CD4-positive, alpha-beta T cell (primary cell): ENCODE measurements at places on chromosomes 3 and 15. TPM values are rescaled to one million over a fixed set of nuclear protein-coding genes. Genes with fewer than 3 reads are reported as not detected.

DNA sequence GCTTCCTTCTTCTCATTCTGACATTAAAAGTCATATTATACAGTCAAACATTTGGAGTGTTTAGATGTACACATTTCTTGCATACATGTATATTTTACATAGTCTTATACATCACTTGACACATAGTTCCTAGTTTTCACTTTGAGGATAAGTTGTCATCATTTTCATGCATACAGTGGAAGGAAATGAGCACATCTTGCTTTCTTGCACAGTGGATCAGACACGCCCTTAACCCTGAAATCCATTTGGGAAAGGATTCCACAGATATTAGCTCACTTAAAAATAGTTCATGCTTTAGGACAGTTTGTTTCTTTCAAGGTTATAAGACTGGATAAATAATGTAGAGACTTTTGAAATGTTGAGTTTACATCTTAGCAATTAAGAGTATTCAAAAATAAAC is 148.6 kb upstream of the MME start:
- DNase-seq, result no peak

DNA sequence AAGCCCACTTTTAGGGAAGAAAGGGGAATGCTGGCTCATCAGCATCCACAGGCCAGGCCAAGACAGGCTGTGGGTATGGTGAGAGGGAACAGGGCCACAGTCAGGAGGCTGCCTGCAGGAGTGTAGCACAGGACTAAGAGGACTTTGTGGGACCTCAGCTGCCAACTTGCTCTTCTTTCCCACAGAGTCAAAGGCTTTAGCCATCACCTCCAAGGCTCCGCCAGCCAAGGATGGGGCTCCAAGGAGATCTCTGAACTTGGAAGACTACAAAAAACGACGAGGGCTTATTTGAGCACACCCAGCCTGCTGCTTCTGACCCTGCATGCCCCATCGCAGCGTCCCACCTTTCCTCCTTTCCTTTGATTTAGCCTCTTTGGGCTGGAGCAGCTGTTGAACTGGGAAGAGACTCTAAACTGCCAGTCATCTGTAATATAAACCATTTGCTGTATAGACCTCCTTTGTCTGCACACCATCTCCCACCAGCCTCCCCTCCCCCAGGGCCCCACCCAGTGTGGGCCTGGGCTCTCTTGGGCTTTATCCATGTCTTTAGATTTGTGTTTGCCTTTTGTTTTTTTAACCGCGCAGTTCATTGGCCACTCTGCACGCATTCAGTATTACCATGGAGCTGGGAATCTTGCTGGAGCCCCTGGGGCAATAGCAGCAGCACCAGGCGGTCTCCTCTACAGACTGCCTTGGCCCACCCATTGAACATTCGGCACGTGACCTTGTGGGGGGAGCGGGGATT is 13.1 kb upstream of the ITPKA start:
- no peak for DNase-seq

GRCh38 chr15:89395996-89396395 is 61.4 kb upstream of the POLG start:
- no peak for DNase-seq

DNA sequence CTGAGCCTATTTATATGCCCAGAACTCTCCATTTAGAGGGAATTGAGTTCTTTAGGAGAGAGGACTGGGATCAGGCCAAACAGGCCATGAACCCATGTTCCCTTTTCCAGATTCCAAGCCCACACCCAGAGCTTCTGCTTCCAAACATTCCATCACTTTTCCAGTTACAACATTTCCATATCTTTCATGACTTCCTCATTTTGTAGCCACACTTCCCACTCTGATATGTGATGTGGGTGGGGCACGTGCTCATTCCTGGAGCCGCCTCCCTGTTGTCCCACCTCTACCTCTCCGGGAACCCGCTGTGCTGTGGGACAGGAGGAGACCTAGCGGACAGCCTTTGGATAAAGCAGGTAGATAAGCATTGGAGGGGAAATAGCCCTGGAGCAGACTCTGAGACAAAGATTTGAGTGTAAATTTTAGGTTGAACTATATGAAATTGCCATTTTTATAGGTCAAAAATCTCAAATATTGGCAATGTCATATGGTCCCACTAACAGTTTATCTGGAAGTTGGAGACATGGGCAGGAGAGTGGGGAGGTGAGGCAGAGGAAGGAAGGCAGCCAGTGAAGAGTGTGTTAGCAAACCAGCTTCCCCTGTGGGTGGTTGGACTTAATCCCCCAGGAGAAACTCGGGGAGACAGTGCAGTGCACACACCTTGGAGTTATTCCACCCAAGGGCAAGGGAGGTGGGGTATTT is 31.8 kb downstream of the CYP8B1 start:
- no peak for DNase-seq

DNA sequence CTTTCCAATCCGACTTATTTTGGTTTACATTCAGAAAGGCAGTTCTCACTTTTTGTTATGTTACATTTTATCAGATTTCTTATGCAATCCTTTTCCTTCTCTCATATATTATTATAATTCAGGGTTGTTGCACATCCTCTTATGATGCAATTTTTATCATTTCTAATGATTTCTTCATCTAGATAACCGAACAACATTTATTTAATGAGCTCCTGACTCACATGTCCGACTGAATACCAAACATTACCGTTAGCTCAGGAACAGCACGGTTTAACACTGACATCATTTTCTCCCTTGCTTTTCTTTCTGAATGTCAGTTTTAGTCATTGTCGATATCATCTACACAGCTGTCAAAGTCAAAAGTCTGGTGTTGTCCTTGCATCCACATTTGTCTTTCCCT is 199.2 kb downstream of the BCHE start:
- no peak for DNase-seq

GRCh38 chr3:5607581-5607980 is 420.1 kb downstream of the EDEM1 start:
- DNase-seq, result no peak

GRCh38 chr15:89141885-89142284 is 53.6 kb downstream of the ABHD2 start:
- no peak for DNase-seq

GRCh38 chr15:83380059-83380458 is 67.1 kb upstream of the SH3GL3 start:
- no peak for DNase-seq

DNA sequence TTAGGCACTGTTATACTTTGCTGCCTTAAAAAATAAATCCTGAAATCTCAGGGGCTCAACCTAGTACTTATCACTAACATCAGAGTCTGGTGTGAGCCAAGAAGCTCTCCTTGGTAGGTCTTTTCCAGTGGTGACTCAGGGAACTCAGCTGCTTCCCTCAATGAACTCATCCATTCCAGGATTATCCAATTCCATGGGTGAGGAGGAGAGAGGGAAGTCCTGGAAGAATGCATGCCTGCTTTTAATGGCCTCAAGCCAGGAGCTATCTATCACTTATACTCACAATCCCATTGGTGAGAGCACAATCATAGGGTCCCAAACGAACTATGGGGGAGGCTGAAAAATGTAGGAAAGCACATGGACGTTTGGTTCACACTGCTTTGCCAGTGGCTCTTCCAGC is 113.6 kb downstream of the POLR2M start:
- DNase-seq, result no peak

DNA sequence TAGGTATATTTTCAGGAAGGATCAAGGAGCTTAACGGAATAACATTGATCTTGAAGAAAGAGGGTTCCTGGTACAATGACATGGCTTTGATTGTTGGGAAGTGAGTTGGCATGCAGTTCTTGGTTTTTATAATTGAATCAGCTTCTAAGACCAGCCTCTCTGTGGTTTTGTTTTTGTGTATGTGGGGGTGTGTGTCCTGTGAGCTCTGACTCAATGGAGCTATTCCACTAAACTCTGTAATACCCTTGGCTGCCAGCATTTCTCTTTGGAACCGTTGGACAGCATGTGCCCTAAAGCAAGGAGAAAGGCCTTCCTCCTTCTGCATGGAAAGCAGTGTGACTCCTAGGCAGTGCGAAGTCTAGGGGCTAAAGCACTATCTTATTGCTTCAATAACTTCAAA is 124.8 kb downstream of the EDEM1 start:
- DNase-seq, result no peak

GRCh38 chr3:171064461-171064860 is 37.9 kb upstream of the SLC2A2 start:
- DNase-seq, result no peak

The FSIP1 gene
- 0.22 TPM for total RNA-seq

The SCN11A gene
- not detected for total RNA-seq

The DUOXA1 gene
- 0.44 TPM for total RNA-seq

The KBTBD12 gene
- not detected for total RNA-seq

The CPEB1 gene
- 0.19 TPM for total RNA-seq

The ATP1B3 gene
- 22.2 TPM for total RNA-seq

The PLSCR5 gene
- not detected for total RNA-seq

The TKT gene
- 103 TPM for total RNA-seq
